Sciatic nerve (tissue), 2 donors: ENCODE measurements at places on chromosomes 3 and 15.

DNA sequence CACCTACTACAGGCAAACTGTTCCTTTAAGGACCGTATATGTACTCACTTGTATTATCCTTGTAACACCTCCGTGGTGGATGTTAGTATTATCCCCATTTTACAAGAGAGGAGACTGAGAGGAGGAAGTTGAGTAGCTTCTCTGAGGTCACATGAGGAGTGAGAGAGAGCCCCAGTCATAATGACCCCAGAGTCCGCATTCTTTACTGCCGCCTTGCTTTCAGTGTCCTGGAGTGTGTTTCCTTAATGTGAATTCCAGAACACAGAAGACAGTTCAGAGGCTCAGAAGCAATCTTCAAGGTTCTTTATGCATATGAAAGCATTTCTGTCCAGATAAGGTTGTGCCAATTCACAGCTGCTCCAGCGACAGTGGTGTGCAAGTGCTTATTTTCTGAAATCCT lies 199.2 kb downstream of the CACNA2D3 start:
- no peak for DNase-seq

- no peak for DNase-seq
These were observed 8.8 kb downstream of the LRRC3B start for GRCh38 chr3:26631390-26631738.

DNA sequence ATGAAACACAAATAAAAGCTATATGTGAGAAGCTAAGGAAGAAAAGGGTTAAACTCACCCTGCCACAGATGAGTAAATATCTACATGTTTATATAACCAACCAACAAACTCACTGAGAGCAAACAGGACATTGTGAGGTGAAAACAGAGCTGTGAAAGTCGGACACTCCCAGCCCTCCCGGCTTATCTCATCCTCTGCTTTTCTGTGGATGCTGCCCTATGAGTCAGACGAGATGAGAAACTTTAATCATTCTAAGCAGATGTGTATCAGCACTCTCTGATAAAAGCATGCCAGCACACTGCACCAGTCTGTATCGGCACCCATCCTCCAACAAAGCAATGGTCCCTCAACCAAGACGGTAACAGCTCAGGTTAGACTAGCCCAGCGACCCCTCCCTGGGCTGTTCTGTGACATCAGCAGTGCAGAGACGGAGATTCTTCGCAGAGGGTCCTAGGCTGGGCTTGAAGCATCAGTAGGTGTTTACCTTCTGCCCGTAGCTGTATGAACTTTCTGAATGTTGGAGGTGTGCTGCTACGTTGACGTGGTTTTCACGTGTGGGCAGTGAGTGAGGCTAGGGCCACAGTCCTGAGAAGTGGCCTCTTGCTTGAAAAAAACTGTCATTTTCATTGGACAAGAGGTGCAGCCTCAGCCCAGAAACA lies 119.8 kb upstream of the ALDH1A3 start:
- DNase-seq: no peak

- DNase-seq: no peak
These were observed 8.5 kb downstream of the LIPC start for GRCh38 chr15:58440158-58440910.

- no peak for DNase-seq
These were observed 62.5 kb upstream of the PHLDB2 start for GRCh38 chr3:111796566-111796965.

GRCh38 chr3:45124352-45124751 lies 21.8 kb downstream of the CDCP1 start:
- no peak for DNase-seq

GRCh38 chr3:132964266-132964665 lies 73.9 kb upstream of the TMEM108 start:
- no peak for DNase-seq

DNA sequence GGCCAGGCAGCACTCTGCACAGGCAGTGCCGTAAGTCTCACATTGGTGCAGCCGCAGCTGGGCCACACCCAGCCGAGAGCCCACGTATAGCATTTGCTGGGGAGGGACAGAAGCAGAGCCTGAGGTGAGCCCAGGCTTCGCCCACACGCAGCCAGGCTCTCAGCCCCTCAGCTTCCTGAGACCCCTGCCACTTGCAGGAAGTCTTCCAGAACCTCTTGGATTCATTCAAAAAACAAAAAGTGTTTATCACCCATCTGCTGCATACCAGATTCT lies 6.9 kb downstream of the SEMA3G start:
- DNase-seq: no peak

DNA sequence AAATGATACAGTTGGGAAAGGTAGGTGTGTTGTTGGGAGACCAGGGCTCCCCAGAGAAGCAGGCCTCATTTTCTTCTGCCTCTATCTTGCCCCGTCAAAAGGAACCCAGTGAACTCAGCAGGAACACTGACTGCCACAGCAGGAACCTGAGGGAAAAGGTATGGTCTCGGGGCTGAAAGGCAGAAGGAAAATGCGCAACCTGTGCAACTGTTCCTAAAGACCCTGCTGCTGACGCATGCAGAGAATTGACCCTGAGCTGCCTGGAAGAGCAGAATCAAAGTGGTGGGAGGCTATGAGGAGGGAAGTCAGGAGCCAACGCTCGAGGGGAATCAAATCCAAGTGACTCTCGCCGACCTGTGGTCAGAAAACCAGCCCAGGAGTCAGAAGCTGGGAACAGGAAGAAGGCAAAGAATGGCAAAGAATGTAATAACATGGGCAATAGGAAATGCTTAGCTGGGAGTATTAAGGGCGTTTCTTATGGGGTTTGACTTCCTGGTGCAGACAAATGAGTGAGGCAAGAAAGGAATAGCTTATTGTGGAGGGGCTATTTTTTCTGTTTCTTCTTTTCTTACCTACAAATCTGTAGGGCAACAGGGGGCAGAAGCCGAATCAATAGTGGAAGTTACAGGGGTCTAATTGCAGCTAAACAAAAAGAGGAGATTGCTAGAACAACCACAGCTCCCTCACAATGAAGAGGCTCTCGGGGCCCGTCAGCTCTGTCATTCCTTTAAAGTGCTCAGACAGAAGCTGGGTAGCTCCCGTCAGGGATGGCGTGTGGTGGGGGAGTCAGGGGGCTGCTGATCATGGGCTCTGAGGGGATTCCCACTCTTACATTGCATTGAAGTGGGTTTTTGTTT lies 65.4 kb upstream of the DLG1 start:
- peak; percentile 21 for DNase-seq

DNA sequence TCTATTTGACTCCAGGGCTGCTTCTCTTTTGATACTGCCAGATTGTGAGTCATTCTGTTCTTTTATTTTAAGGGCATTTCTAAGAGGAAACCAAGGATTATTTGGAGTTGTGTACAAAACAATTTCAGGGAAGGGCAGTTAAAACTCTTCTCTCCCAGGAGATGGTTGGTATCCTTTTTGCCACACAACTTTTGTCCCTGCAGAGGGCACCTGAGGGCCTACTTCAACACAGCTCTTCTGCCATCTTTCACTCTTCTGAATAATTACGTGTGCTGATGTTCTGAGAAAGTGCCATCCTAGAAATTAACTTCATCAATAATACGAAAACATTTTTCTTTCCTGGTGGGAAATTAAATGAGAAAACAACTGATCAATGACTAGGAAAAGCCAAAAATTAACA lies 75.7 kb upstream of the GADL1 start:
- DNase-seq: no peak

DNA sequence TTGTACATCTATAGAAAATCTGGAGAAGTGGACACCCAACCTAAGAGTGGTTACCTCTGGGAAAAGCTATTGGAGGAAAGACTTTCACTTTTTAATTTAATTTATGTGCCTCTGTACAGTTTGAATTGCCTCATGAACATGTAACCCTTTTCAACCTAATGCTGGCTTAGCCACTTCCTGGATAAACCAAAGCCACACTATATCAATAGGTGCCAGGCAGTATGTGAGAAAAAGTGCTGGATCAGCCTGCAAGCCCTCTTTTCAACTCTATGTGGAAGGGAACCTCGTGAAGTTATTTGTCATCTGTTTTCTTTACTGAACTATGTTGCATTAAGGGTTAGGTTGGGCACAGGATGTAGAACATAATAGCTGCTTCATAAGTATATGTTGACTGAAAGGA lies 9.3 kb upstream of the TOPAZ1 start:
- no peak for DNase-seq

DNA sequence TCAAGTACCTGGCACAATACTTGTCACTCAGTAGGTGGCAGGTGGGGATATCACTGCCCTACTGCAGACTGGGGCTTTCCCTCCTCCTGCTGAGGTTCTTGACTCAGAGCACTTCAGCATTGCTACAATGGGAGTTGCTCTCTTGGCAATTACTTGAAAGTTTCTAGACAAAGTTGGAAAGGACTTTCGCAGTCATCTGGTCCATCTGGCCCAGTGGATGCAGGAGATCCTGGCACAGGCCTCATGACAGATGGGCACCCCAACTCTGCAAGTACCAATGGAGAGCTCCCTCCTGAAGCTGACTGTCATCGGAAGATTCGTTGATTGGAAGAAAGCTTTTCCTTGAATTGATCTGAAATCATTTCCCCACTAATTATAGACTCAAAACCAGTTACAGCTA lies 19.2 kb upstream of the IGF2BP2 start:
- DNase-seq: no peak

DNA sequence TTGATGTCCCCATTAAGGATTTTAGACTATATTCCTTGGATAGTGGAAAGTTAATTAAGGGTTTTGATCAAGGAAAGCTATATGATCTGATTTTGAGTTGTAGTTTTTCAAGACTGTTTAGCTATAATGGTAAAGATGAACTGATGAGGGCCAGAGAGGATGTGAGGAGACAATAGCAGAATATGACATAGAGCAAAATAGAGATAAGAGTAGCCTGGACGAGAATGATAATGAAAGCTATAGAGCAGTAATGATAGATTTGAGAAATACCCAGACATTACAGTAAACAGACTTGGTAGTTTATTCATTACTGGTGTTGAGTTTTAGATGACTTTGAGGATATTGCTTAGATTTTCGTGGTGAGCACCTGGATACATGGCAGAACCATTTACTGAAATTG lies 3.8 kb downstream of the SUCNR1 start:
- no peak for DNase-seq

DNA sequence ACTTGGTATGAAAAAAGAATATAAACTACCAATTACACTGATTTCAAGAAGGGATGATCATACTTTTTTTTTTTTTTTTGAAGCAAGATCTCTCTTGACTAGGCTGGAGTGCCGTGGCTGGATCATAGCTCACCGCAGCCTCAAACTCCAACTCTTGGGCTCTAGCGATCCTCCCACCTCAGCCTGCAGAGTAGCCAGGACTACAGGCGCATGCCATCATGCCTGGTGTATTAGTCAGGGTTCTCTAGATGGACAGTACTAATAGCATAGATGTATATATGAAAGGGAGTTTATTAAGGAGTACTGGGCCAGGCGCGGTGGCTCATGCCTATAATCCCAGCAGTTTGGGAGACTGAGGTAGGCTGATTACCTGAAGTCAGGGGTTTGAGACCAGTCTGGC lies 11.5 kb upstream of the SEC11A start:
- DNase-seq: no peak

- DNase-seq: no peak
These were observed 41.2 kb downstream of the RLBP1 start for GRCh38 chr15:89179966-89180875.

DNA sequence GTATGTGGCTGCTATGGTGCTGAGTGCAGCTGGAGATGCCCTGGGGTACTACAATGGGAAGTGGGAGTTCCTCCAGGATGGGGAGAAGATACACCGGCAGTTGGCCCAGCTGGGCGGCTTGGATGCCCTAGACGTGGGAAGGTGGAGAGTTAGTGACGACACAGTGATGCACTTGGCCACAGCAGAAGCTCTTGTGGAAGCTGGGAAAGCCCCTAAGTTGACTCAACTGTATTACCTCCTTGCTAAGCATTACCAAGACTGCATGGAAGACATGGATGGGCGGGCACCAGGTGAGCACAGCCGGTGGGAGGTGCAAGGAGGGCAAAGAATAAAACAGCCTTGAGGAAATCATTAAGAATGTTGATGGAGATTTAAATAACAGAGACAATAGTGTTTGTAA lies 2.9 kb downstream of the ADPRH start:
- no peak for DNase-seq

- DNase-seq: no peak
These were observed 34.5 kb upstream of the CHST2 start for GRCh38 chr3:143084856-143085731.

DNA sequence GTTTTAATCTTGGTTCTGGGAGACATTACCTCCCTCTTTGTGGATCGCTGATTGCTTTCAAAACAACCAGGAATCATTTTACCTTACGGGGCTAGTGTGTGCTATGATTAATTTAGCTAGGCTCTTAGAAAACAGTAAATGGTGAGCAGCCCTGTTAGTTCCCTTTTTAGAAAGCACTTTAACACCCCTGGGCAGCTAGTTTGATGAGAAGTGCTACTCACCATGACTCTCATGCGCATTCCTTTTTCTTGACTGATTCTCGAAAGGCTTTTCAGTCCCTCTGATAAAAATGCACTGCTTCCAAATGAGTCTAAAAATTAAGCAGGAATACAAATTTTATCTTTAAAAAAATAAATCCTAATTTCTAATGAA lies 75.3 kb upstream of the LEKR1 start:
- no peak for DNase-seq

GRCh38 chr3:58754074-58754473 lies 87.5 kb upstream of the FAM3D start:
- no peak for DNase-seq

DNA sequence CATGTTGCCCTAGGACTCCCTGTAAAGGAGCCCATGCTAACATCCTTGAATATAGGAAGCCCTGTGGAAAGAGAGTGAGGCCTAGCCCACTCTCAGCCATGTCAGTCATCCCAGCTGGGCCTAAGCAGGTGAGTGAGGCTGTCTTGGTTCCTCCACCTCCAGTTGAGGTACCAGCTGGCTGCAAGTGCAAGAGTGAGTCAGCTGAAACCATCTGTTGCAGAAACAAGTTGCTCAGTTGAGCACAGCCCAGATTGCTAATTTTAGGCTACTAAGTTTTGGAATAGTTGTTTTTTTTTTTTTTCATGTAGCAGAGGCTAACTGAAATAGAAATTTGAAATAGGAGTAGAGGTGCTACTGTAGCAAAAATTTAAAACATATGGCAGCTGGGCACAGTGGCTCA lies 43.7 kb upstream of the ADPGK start:
- DNase-seq: no peak

- no peak for DNase-seq
These were observed 904 bp upstream of the MCTP2 start for GRCh38 chr15:94230431-94230882.

- DNase-seq: no peak
These were observed 191.8 kb downstream of the FAM43A start for GRCh38 chr3:194877291-194878119.

- DNase-seq: no peak
These were observed 95.8 kb upstream of the UBE2E1 start for GRCh38 chr3:23709987-23710386.

GRCh38 chr3:36693670-36694069 lies 70.7 kb downstream of the DCLK3 start:
- DNase-seq: no peak

DNA sequence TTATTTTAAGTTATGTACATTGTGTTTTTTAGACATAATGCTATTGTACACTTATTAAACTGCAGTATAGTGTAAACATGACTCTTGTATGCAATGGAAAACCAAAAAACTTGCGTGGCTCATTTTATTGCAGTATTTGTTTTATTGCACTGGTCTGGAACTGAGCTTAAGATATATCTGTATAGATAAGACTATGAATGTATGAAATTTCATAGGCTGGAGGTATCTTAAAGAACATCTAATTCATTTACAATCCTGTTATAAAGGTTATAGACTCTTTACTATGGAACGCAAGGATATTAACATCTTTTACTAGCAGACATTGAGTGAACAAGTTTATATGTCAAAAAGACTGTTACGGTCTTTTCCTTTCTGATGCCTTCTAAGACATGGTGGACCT lies 459.4 kb downstream of the IL5RA start:
- DNase-seq: no peak

GRCh38 chr15:46129145-46129544 lies 494.3 kb downstream of the SQOR start:
- no peak for DNase-seq

GRCh38 chr3:39295184-39295775 lies 15.4 kb upstream of the CX3CR1 start:
- no peak for DNase-seq
